ENCODE measurements at places on chromosomes 4 and X.

DNA sequence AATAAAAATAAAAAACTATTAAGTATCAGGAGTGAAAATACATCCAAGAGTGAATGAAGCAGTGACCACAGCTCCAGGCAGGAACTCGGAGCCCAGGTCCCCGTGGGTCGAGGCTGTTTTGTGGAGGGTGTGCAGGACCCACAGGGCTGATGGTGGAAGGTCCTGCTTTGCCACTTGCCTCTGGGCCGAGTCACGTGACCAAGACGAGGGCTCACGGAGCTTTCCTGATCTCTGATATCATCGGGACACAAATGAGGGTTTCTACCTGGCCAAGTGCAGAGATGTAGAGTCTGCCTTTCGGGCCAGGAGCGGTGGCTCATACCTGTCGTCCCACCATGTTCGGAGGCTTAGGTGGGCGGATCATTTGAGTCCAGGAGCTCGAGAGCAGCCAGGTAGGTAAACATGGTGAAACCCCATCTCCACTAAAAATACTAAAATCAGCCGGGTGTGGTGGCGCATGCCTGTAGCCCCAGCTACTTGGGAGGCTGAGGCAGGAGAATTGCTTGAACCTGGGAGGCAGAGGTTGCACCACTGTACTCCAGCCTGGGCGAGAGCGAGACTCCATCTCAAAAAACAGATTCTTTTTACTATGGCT, 7.2 kb downstream of the SLC25A6 start:
- DNase-seq = no peak

- DNase-seq = no peak
These were observed 18.8 kb downstream of the SLC7A11 start for GRCh38 chr4:138223231-138223910.

- DNase-seq = no peak
These were observed 502.3 kb upstream of the DIAPH2 start for GRCh38 chrX:96182366-96182765.

- DNase-seq = no peak
These were observed 341.3 kb downstream of the ADGRL3 start for GRCh38 chr4:61541459-61541858.

DNA sequence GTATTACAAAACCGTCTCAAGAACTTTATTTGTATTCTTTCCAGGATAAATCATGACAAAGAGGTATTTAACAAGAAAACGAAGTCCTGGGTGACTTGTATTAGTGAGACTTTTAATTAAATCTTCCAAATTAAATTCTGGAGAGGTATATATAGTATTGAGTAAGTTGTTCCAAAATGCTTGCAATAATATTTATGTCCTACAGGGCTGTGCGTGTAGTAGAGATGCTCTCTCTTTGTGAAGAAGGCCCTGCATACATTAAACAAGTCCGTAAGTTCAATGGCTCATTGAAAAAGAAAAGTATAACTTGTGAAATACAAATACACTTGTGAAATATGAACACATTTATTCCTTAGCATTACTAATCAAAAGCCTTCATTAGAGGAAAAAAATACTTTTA, 211.4 kb downstream of the ARHGAP24 start:
- no peak for DNase-seq

DNA sequence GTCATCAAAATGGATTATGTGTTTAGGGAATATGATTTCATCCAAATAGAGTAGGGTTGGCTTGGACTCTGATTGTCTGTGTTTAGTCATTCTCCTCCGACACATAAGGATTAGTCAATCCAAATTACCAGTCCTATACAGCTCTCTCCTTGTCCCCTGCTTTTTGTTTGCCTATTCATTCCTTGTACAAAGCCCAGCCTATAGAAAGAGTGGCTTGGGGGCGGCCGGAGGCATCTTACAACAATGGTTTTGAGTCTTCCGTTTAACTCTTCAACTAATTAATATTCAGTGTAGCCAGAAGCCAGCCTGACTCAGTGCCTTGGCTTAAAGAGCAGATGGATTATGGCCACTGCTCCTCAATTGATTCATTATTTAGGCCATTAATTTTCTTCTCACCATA, 796.6 kb upstream of the POU3F4 start:
- DNase-seq = no peak

- no peak for DNase-seq
These were observed 129.4 kb downstream of the THOC2 start for GRCh38 chrX:123603491-123603890.

DNA sequence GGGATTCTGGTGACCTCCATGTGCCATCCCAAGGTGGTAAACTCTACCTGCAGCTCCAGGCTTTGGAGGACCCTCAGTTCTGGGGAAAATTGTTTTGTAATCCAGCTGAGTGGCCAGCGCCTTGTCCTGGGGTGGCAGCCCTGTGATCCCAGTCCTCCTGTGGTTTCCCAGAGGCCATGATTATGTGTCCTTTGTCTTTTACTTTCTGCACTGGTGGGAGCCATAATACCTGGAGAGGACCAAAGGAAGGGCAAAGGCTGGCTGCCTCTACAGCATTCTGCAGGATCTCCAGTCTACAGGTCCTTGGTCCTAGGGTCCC, 64.0 kb downstream of the NBDY start:
- no peak for DNase-seq

DNA sequence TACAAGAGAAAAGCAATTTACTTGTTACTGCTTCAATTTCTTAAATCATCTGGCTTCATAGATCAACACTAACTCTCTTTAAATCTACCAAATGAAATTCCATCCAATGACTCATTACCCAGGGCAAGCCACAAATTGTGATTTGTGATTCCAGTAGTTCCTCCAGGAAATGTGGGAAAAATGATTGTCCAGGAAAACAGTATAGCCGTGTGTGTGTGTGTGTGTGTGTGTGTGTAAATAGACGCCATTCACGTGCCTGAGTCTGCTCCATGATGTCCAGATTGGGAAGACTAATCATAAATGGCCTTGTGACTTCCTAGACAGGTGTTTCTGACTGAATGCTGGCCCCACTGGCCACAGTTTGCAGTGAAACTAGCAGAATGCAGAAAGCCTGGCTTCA, 121.3 kb downstream of the HS6ST2 start:
- no peak for DNase-seq

DNA sequence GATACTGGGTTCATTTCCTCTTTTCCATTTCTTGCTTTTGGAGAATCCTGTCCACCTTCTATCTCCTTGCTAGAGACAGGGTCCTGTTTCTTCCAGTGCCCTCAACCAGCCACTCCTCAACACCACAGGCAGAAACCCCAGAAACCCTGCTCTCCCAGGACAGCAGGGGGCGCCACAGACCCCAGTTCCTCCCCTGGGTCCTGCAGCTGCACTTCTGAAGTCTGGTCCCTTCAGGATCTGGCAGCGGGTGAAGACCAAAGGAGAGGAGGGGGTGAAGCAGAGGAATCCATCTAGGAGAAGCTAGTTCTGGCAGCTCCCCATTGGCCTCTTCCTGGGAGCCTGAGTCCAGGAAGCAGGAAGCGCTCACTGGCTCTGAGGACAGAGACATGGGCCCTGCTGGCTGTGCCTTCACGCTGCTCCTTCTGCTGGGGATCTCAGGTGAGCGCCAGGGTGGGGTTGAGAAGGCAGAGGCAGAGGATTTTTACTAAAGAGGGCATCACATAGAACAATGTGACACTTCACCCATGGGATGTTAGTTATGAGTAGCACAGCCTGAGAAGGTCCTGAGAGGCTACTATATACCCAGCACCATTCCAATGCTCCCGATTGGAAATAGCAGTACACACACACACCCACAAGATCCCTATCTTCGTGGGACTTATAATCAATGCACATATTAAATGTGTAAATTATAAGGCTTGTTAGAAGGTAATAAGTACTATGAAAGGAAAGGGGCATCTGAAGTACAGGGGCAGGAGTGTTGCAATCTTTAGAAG, at the start of gene PRSS48:
PRSS48 (plus strand) TSS at position 375 of the 776 bp plus-strand sequence; CDS start at position 387, 12 bp downstream.
- DNase-seq = no peak

DNA sequence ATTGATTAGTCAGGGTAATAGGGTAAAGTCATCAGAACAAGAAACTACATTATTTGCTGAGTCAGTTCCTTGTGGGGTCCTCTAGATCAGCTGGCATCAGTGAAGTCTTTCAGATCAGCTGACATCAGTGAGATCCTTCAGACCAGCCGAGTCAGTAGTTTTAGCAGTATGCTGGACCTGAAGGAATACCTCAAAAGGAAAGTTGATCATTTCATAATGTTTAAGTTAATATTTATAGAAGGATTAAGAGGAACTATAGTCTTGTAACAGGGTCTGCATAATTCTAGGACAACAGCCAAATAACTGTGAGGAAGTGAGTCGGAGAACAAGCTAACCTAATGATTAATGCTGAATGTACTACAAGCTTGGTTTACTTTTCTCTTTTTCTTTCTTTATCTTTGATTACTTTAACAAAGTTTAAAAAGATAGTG, 958 bp upstream of the UGT2B7 start:
- DNase-seq = no peak

DNA sequence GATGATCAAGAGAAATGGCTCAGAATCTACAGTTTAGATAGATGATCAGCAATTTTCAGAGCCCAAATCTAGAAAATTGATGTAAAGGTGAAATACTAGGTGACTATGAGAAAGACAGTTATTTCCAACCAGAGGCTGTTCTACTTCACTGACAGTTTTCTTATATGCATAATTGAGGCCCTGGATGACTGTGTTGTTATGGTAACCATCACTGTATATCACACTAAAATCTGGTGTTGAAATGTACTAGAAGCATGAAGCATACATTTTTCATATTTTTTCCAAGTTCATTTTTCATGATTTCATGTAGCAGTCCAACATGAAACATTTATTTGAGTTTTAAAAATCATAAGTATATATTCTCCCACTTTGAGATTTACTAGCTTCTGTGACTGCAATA, 87.4 kb downstream of the ATXN3L start:
- DNase-seq = no peak

DNA sequence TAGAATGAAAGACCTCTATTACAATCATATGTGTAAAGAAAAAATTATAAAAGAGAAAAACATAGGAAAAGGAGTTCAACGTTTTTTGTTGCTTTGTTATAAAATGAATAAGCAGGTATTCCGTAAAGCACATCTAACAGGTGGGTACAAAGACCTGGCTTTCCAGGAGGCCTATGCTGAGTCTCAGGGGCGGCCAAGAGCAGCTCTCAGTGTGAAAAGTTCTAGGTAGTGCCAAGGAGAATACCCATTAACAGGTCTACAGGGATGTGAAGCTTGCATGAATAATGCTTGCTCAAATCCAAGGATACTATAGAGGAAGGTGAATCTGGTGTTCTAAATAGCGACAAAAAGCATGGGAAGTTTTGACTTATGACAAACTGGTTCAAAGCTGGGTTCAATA, 944.4 kb downstream of the PDHA2 start:
- no peak for DNase-seq

GRCh38 chrX:20653070-20653469, 386.4 kb upstream of the RPS6KA3 start:
- DNase-seq = no peak

GRCh38 chr4:114527637-114528036, 71.0 kb upstream of the UGT8 start:
- DNase-seq = no peak

GRCh38 chr4:37165844-37166243, 78.7 kb upstream of the NWD2 start:
- no peak for DNase-seq

- no peak for DNase-seq
These were observed 34.7 kb upstream of the ASMTL start for GRCh38 chrX:1487401-1487800.

GRCh38 chr4:134178706-134179105, 22.9 kb downstream of the PABPC4L start:
- DNase-seq = no peak

DNA sequence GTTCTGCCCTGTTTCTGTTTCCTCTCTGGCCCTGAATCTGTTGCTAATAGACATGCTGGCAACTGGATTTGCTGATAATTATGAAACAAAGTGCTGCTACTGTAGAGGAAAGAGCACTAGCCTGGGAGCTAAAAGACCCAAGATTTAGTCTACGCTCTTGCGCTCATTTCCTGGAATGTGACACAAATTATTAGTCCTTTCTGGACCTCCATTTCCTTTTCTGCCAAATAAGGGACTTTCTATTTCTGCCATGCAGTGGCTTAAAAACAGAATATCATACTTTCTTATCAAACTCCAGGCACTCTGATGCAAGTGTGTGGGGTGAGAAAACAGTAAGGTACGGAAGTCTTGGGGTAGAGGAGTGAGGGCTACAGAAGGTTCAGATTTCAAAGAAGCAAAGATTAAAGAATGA, 48.3 kb upstream of the GPR174 start:
- DNase-seq = no peak

DNA sequence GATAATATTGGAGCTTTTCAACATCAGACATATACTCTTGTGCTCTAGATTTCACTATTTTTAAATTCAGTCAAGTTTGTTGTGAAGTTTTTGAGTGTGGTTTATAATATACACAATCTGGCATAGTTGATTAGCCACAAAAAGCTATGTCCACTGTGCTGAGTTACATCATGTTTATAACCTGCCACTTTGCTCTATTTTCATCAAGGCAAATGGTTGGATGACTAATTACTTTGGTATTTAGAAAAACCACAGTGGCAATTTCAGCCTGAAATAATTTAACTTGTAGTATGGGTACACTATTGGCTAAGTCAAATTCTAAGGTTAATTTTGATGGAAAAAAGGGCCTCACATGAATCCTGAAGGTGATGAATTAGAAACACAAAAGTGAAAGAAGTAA, 262.6 kb downstream of the C4orf33 start:
- DNase-seq = no peak

DNA sequence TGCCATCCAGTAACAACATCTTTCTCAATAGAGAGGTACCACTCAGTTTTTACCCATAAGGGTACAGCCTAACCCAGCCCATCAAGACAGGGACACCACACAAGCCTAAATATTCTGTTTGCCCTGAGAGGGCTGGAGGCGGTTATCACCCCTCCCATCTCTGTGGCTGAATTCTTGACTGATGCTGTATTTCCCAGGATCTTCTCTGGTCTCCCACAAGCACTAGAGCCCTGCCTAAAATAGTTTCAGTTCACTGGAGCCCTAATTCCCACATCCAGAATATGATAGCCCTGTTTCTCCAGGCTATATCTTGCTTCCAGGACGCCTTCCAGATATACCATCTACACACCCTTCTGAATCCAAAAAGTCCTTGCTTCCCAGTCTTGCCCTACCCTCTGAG, 91.6 kb upstream of the NMU start:
- no peak for DNase-seq

- no peak for DNase-seq
These were observed 79.4 kb upstream of the EFNB1 start for GRCh38 chrX:68749426-68749825.

- DNase-seq = no peak
These were observed 14.8 kb downstream of the FAM9B start for GRCh38 chrX:9019151-9019550.

- peak; percentile 10 for DNase-seq
These were observed 4.6 kb upstream of the SOWAHD start for GRCh38 chrX:119753639-119754257.

GRCh38 chrX:23766650-23767551, 16.1 kb upstream of the SAT1 start:
- DNase-seq = no peak

- no peak for DNase-seq
These were observed 21.1 kb upstream of the RHOXF1 start for GRCh38 chrX:120136840-120137239.
